ENCODE measurements at places on chromosomes 3 and 15.

GRCh38 chr3:187005827-187006481, 75.6 kb downstream of the ST6GAL1 start:
- no peak for DNase-seq

- DNase-seq, result no peak
Measured at GRCh38 chr3:102511168-102511567, 76.4 kb downstream of the ZPLD1 start.

DNA sequence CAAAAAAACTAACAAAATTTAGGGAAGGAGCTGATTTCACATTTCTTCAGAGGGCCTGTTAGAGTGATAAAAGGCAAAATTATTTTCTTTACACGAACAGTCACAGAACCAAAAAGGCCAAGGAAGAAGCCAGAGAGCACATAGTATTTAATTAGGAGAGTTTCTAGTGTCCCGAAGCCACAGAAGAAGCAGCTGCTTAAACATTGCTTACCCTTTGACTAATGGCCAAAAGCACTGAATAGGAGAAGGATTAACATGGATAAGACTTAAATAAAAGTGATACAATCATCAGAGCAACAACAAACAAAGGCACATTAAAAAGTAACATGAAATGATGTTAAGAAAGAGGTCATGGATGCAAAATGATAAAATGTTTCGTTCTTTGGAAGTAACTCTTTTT, 98.6 kb downstream of the CHL1 start:
- DNase-seq, result no peak

- DNase-seq, result no peak
Measured at GRCh38 chr3:151178208-151178845, 24.7 kb downstream of the GPR171 start.

DNA sequence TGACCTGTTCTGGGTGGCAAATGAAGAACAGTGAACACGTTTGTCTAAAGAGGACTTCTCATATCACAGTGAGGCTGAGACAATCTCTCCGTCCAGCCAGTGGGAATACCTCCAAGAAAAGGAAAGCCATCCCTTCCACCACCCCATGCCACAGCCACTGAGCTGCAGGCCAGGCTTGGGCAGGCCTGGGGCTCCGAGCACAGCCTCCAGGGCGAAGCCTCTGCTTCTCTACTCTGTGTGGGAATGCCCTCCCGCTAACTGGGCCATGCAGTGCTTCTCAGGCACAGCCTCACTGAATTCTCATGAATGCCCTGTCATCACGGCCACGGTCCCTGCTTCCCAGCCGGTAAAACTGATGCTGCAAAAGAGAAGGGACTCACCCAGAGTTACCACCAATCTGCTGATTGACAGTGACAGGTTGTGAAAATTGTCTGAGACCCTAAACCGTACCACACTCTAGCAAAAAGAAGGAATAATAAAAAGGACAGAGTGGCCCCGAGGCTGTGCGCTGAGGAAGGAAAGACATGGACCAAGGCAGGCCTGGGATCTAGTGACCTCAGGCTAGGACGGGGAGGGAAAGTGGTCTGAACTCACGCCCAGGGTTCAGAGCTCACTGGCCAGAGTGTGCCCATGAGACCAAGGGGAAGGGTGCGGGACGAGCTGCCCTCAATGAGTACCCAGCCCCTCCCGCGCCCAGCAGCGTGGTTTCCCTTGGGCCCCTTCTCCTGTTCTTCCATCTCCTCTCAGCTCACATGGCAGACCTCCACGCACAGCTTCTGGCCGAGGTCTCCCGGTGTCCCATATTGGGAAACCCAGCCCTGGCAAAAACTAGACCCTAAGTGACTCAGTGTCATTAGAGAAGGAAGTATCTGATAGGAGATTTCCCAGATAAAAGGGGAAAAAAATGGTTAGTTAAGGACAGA, 52.8 kb downstream of the DHX30 start:
- DNase-seq, result no peak

GRCh38 chr3:132164469-132165092, 129.8 kb upstream of the CPNE4 start:
- no peak for DNase-seq
